Omental fat pad (tissue), 4 donors: ENCODE measurements at places on chromosomes 13 and 19.
A peak's percentile ranks its signal among the peaks of the same experiment; 100 is the strongest.

DNA sequence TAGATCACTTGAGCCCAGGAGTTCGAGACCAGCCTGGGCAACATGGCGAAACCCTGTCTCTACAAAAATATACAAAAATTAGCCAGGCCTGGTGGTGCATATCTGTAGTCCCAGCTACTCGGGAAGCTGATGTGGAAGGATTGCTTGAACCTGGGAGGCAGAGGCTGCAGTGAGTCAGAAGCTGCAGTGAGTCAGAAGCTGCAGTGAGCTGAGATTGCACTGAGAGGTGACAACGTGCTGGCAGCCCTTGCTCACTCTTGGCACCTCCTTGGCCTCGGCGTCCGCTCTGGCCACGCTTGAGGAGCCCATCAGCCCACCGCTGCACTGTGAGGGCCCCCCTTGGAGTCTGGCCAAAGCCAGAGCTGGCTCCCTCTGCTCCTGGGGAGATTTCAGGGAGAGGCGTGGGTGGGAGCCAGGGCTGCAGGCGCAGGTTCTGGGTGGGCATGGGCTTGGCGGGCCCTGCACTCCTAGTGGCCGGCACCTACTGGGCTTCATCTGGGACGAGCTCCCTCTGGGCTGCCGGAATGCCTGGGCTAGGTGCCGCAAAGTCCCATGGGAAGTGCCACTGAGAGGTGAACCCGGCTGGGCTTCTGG, 39.5 kb upstream of the RPL21 start:
- no peak for DNase-seq

DNA sequence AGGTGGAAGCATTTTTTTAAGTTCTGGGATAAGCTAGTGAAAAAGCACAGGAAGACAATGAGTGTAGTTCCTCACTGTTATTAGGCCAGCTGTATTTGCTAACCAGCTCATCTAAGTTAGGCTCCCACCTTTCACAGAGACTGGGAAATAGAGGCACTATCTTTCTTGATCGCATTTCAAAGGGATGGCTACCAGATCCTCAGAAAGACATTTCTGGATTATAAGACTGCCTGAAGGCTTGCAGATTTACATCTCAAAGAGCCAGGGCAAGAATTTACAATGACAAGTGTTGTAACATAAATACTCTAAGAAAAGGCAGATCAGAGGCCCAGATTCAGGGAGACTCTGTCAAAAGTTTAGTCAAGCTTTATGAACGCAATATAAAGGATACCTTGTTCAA, 1005.5 kb downstream of the PCDH9 start:
- DNase-seq: no peak

- DNase-seq: no peak
Measured at GRCh38 chr13:107293924-107294323, 726.0 kb upstream of the ARGLU1 start.

- DNase-seq: peak; percentile 5
Measured at GRCh38 chr19:31271306-31271911, 77.8 kb downstream of the TSHZ3 start.

DNA sequence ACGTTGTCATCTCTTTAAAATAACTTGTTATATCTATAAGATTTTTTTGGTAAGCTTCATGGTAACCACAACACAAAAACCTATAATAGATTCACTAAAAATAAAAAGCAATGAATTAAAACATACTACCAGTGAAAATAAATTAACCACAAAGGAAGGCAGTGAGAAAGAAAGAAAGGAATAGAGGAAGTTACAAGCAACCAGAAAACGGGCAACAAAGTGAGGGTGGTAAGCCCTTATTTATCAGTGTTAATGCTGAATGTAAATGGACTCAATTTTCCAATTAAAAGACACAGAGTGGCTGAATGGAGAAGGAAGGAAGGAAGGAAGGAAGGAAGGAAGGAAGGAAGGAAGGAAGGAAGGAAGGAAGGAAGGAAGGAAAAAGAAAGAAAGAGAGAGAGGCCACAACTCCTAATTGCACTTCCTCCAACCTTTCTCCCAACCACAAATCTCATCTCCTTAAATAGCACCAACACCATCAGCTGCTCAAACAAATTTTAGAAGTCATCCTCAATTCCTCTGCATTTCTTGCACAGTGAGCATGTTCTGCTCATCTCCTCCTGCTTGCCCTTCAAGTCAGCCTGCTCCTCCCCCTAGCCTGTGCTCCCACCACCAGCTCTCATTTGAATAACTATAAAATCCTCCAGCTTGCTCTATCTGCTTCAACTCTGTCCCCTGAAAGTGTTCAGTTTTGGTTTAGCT, 48.6 kb downstream of the CCNA1 start:
- no peak for DNase-seq

DNA sequence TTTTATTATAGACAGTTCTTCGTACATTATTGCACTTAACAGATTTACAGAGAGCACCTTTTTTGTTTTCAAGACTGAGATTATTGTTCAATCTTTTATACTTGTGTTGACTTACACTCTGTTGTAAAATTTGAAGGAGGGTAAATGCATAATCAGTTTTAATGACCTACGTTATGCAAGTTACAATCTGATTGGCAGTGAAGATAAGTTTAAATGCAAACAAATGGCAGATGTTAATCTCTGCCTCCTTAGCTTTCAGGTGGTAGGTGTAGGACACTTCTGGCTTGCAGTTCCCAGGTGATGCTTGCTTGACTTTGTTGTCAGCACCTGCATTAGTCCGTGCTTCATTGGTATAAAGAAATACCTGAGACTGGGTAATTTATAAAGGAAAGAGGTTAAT, 424.9 kb downstream of the FGF9 start:
- DNase-seq: no peak

DNA sequence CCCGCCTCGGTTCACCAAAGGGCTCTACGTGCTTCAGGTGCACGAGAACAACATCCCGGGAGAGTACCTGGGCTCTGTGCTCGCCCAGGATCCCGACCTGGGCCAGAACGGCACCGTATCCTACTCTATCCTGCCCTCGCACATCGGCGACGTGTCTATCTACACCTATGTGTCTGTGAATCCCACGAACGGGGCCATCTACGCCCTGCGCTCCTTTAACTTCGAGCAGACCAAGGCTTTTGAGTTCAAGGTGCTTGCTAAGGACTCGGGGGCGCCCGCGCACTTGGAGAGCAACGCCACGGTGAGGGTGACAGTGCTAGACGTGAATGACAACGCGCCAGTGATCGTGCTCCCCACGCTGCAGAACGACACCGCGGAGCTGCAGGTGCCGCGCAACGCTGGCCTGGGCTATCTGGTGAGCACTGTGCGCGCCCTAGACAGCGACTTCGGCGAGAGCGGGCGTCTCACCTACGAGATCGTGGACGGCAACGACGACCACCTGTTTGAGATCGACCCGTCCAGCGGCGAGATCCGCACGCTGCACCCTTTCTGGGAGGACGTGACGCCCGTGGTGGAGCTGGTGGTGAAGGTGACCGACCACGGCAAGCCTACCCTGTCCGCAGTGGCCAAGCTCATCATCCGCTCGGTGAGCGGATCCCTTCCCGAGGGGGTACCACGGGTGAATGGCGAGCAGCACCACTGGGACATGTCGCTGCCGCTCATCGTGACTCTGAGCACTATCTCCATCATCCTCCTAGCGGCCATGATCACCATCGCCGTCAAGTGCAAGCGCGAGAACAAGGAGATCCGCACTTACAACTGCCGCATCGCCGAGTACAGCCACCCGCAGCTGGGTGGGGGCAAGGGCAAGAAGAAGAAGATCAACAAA, 2.6 kb downstream of the PCDH17 start:
- no peak for DNase-seq

DNA sequence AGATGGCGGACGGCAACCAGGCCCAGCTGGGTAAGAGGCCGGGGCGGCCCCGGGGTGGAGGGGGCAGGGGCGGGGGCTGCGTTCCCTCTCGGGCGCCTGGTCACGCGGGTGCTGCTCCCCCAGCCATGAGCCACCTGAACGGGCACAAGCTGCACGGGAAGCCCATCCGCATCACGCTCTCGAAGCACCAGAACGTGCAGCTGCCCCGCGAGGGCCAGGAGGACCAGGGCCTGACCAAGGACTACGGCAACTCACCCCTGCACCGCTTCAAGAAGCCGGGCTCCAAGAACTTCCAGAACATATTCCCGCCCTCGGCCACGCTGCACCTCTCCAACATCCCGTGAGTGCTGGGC, 11.1 kb downstream of the PTBP1 start:
- no peak for DNase-seq
